Gastroesophageal sphincter (tissue), 4 donors: ENCODE measurements at places on chromosomes 4 and X.

DNA sequence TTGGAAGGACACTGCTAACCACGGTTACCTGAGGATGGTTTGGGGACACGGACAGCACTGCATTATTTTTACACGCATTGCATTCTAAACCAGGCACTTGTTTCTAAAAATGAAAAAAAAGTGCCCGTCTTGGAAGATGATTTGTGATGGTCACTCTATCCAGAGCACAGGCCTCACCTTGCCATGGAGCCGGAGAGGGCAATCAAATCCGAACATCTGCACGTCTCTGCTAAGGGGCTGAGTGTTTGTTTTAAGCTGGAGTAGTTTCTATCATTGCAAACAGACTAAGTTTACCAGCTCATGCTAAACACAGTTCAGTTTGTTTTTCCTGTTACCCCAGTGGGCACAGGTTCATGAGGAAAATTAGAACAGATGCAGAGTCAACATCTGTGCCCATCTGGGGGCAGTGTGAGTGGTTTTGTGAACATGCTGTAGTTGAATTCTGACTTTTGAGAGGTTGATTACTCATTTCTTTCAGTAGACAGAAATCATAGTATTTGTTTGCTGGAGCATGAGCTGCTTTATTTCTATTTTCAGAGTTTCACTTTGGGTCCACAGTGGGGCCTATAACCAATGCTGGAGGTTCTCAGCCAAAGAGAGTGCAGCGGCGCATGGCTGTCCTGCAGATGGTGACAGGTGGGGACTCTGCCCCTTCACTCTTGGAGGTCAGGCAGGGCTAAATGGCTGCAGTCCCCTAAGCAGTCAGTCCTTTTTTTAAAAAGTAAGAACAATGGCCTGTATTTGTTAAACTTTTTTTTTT lies 65.4 kb upstream of the ENPP6 start:
- no peak for ATAC-seq

GRCh38 chrX:106948641-106949040 lies 28.4 kb downstream of the CLDN2 start:
- no peak for ATAC-seq

DNA sequence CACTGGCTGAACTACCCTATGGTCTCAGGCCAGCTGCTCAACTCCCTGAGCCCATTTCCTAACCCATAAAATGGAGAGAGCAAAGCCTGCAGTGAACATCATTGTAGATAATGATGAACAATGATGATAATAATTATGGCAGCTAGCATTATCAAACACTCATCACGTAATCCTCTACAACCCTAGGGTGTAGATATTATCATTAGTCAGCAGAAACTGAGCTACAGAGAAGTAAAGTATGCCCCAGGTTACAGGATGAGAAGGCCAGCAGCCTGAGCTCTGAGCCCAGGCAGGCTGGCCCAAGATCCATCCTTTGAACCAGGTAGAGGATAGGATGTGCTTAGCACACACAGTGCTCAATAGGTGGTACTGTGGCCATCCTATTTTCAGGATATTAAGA lies 43.2 kb downstream of the REELD1 start:
- no peak for ATAC-seq

- ATAC-seq = no peak
Measured at GRCh38 chrX:9865804-9866472, 79.7 kb downstream of the SHROOM2 start.

DNA sequence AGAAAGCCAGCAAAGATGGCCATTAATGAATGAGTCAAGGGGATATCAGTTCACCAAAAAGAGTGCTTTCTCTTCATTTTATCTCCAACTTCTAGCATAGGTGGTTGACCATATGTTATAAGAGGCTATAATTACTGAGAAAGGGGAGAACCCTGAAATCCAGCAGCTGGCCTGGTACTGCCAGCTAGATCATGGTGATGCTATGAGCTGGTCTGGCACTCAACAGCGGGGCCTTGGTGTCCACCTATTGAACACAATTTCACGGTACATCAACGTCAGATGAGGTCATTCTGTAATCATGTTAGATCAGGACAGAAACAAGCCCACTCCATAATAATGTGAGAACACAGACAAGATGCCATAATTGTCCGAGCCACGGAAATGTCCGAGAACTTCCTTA lies 1644.8 kb upstream of the PCDH7 start:
- ATAC-seq = no peak

GRCh38 chr4:123110685-123111084 lies 188.3 kb upstream of the NUDT6 start:
- ATAC-seq = no peak

DNA sequence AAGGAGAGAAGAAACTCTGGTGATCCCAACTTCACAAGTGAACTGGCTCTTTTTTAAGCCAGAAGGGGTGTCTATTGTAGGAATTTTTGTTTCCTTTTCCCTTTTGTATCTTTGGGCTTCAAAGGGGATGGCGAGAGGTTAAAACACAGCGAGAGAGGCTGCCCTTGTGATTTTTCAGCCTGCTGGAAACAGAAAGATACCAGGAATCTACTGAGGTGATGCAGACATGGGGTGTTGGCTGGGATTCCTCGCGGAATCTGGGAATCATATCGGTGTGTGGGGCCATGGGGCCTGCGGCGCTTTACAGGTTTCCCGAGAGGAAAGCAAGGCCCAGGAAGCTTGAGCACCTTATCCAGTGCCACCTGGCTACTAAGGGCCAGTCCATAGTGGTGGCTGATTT lies 99.4 kb upstream of the STX18 start:
- ATAC-seq = no peak

DNA sequence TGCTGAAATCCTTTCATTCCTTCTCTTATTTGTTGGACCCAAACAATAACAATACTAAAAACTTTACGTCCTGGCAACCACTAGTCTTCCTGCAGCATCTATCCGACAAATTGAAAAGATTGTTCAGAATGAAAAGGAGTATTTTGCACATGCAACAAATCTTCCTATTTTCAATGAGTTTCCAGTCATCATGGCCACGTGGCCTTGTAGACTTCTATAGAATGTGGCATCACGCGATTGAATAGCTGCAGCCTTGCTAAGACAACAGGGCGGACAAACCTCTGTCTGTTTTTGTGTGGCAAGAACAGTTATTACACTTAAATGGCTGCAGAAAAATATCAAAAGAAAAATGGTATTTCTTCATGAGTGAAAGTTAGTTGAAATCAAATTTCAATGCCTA lies 297.9 kb upstream of the LCORL start:
- no peak for ATAC-seq

DNA sequence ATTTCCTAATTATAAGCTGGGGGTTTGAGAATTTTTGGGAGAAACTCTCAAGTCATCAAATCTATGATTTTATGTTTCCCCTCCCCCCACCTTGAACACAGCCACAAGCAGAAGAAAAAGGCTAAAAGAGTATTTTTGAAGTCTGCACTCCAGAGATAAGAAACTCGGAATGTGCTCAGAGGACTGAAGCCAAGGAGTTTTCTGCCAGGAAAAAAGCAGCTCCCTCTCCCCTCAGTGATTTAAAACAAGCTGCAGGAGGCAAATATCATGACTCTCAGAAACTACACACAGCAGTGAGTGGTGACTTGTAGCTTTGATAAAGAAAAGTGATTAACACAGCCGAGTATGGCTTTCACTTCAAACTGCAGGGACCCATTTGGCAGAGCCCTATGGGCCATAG lies 800.2 kb upstream of the FTHL17 start:
- no peak for ATAC-seq

DNA sequence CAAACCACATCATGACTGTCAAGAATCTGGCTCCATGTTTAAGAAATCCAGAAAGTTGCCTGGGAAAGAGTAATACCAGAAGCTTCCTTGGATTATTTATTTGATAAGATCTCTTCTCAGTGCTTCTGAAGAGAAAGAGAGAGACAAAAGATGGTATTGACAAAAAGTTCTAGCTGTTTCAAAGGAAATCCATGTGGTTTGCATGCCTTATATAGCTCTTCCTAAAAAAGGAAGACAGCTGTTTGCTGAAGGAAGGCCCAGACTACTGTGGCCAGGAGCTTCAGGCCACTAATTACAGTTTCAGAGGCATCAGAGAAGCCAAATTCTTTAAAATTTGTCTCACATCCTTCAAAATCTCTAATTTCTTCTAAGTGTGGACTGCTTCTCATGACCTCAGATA lies 565.2 kb upstream of the SLIT2 start:
- no peak for ATAC-seq

DNA sequence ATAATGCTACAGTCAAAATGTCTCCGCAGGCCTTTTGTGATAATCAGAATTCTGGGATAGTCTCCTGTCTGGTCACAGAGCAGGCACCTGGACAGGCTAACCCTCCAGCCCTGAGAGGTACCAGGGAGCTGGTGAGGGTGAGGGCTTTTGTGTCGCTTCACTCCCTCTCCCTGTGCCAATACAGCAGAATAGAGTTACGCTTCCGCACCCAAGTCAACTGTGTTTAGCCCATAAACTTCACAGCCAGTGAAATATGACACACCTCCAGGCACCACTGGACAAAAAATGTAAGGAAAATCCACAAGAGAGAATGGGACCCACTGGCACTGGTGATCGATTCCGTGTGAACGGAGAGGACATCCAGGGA lies 1.3 kb downstream of the GAK start:
- ATAC-seq = no peak

GRCh38 chrX:139078761-139079280 lies 367.3 kb upstream of the FGF13 start:
- no peak for ATAC-seq

DNA sequence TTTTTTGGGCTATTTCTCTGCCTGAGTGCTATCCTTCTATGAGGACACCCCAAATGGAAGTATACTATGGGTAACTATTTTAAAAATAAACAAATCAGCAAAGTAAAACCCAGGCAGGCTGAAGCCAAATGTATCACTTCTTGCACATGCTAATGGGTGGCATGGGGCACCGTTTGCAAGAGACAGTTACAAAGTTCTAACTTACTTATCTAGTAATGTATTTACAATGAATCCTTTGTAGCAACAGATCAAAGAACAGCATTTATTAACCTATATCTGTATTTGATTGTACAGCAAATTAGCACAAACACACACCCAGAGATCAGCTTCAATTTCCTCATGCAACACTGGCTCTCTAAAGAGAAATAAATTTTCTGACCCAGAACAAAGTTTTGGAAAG lies 225.5 kb downstream of the ZNF674 start:
- no peak for ATAC-seq

- ATAC-seq = no peak
Measured at GRCh38 chrX:54659547-54659946, 129.5 kb downstream of the GNL3L start.

- no peak for ATAC-seq
Measured at GRCh38 chr4:11053601-11054220, 369.1 kb upstream of the CLNK start.

DNA sequence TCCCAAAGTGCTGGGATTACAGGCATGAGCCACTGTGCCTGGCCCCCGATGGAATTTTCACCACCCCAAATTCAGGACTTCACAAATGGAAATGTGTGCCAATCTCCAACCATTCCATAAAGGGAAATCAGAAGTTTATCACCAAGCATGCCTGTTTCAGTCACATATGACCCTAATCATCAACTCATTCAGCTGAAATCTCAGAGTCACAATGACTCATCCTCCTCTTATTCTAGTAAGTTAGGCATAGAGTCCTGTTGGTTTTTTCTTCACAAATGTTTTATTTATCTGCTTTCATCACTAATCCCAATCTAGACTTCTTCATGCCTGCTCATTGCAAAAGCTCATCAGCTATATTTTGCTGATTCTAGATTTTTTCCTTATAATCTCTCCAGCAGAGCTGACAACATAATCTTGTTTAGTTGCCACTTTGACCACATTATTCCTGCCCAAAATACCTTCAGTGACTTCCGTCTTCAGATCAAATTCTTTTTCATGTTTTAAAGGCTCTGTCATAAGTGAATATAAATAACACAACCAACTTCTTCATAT lies 83.3 kb downstream of the SLC7A11 start:
- no peak for ATAC-seq

DNA sequence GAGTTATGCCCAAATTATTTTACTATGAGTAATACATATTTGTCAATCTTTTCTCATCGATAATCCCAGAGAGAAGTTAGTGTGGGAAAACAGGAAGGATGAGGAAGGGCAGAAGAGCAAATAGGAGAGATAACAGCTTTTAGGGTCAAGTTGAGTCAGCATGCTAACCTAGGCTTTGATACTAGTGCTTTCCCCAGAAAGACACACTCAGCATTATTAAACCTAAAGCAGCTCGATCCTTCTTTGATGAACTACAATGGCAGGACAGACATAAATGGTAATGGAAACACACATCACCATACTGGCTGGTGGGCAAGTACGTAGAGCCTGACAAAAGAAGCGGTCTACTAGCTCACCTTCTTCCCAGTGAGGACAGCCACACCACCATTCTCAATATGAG lies 20.5 kb downstream of the AIFM1 start:
- no peak for ATAC-seq

GRCh38 chr4:118909173-118909956 lies 20.7 kb downstream of the SYNPO2 start:
- ATAC-seq = peak; percentile 42

- ATAC-seq = no peak
Measured at GRCh38 chr4:145580906-145581305, 38.3 kb upstream of the MMAA start.

- peak; percentile 62 for ATAC-seq
Measured at GRCh38 chr4:184417802-184418511, 56.4 kb downstream of the IRF2 start.

GRCh38 chr4:142348613-142349021 lies 497.5 kb downstream of the INPP4B start:
- ATAC-seq = no peak

DNA sequence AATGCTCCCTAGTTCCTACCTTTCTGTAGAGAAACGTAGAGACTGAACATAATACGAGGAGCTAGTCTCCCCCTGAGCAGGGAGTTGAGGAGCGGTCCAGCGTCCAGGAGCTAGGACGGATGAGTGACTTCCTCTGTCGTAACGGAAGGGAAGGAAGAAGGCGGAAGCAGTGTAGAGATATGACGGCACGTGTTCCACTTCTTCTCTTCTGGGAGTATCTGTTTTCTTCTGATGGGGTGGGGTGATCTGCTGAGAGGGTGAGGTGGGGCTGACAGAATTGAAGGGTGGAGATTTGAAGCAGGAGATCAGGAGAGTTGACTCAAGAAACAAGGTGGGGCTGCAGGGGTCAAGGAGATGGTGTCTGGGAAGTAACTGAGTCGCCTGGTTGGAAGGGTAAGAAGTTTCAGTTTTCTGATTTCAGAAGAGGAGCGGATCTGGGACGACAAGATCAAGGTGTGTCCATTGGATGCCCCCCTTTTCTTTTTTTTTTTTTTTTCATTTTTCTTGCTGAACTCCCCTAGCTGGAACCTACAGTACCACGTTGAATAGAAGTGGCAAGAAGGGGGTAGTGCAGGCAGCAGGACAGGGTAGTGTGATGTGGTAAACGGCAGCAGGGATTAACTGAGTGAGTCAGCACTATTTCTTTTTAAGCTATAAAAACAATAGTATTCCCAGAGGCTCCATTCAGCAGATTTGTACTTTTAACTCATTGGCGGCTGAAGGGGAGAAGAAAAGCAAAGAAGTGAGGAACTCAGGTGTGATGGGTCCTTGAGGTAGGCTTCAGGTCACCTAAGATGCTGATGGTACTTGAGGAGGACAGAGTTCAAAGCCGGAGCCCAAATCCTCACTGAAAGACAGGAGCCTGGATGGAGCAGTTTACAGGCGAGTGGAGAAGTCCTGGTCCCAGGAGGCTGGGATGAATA lies 50.8 kb upstream of the SETD7 start:
- peak; percentile 67 for ATAC-seq

- no peak for ATAC-seq
Measured at GRCh38 chrX:10467793-10468192, 152.6 kb downstream of the MID1 start.
